ENCODE measurements at places on chromosomes 7 and 10.

GRCh38 chr10:123607386-123607785 is 58.8 kb upstream of the GPR26 start:
- DNase-seq = no peak

GRCh38 chr7:76317782-76318487 is 15.5 kb downstream of the HSPB1 start:
- DNase-seq = peak; percentile 89

DNA sequence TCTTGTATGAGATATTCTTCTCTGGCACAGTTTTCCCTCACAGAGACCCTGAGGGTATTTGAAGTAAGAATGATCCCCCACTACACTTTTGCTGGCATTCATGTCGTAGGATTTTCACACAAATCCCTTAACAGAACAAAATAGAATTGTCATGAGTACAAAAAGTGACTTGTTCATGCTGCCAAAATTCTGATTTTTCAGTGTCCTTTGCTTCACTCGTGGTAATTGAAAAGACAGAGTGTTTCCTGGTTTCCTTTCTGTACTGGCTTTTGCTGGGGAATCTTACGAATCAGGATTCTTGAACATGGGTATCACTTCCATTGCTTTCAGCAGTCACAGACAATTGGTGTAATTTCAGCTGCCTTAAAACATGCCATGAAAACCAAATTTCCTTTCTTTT is 756.3 kb downstream of the REEP3 start:
- DNase-seq = no peak

GRCh38 chr7:80604436-80604835 is 34.0 kb upstream of the CD36 start:
- DNase-seq = no peak

GRCh38 chr10:123642293-123642692 is 23.9 kb upstream of the GPR26 start:
- no peak for DNase-seq

GRCh38 chr10:21173802-21174714 is 276.9 kb upstream of the NEBL start:
- no peak for DNase-seq

DNA sequence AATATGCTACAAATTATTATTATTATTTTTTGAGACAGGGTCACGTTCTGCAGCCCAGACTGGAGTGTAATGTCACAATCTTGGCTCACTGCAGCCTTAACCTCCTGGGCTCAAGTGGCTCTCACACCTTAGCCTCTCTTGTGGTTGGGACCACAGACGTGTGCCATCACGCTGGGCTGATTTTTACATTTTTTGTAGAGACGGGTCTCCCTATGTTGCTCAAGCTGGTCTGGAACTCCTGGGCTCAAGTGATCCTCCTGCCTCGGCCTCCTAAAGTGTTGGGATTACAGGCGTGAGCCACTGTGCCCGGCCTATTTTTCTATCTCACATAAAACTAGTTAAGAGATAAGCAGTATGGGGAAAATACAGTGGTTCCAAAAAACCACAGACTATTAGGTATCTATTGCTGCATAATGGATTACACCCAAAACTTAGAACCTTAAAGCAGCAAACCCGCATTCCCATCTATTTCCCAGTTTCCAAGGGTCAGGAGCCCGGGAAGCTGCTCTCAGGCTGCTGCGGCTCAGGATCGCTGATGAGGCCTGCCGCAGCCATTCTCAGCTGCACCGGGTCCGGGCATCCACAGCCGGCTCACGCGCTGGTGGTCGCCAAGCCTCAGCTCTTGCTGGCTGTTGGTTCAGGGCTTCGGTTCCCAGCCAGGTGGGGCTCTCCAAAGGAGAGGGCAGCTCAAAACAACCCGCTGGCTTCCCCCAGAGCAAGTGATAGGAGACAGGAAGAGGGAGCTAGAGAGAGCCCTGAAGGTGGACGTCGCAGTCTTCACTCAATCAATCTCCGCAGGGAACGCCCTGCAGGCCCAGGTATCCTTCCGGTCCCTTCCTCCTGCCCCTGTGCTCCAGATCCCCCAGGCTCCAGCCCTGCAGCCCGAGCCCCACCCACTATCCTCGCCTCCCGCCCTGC is 128.2 kb downstream of the UBE2H start:
- no peak for DNase-seq

DNA sequence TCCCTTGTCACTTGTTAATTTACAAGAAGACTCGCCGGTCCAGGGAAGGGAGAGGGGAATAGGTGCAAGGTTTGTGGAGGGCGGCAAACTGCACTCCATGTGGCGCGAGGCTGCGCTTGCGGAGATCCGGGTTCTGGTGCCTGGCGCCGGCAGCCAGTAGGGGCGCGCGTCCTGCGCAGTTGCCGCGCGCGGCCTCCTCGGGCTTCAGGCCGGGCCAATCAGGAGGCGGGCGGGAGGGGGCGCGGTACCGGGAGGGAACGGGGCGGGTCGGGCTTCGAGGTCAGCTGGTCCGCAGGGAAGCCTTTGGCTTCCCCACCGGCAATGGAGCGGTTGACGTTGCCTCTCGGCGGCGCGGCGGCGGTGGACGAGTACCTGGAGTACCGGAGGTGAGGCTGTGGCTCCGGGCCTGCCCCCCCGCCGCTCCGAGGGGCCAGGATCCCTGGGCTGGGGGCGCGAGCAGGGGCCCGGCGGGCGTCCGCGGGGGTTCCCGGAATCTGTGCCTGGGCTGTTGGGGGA is at the start of gene FAM221A:
TSS of gene FAM221A (plus strand) at position 302 of the 516 bp plus-strand sequence. CDS start at position 322, 20 bp downstream.
- peak; percentile 55 for DNase-seq

- peak; percentile 64 for DNase-seq
Observed at GRCh38 chr7:34042406-34042805, 137.1 kb downstream of the BMPER start.

- DNase-seq = no peak
Observed at GRCh38 chr7:47443049-47443448, 138.9 kb downstream of the TNS3 start.

DNA sequence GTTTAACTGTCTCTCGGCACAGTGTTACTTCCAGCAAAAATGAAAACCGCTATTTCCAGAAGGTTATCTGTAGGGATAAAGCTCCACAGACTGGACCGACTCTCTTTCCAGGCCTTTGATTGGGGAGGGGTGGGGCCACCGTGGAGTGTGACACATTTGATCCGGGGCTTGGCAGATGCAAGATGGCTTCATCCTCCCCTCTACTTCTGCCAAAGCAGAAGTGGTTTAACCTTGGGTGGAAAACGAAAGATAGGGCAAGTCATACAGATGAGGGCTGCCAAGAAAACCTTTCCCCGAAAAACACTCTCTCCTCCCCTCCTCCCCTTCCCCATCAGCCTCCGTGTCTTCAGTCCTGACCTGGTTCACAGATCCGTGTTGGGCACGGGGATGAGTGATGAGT is 139.7 kb upstream of the SH2B2 start:
- peak; percentile 66 for DNase-seq

DNA sequence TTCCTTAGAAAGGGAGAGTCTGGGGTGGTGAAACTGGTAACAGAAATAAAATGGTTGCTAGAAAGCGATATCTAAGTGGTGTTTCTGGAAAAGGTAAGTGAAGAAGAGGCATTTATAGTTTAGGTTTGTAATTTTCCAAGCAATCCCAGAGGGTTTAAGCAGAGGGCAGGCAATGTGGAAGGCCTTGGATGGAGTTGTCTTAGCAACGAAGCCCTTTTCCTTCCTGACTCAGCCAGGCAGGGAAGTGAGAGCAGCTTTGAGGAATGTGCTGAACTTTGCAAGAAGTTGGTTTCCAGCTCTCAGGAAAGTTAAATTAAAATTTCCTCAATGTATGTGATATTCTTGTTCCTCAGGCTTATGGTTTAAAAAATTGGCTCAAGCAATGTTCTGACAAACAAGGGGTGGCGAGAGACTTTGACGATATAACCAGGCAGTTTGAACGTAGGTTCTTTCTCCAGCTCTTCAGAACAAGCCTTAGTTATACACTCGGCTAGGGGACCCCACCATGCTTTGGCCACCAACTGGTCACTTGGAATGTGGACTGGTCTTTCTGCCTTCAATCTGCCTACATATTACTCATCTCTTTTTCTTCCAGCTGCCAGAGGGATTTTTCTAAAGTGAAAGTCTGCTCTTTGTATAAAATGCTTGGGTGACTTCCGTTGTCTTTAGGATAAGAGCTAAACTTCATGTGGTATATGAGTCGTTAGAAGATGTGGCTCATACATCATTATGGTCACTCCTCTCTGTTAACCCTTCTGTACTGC is 66.9 kb upstream of the SLC25A13 start:
- peak; percentile 81 for DNase-seq

DNA sequence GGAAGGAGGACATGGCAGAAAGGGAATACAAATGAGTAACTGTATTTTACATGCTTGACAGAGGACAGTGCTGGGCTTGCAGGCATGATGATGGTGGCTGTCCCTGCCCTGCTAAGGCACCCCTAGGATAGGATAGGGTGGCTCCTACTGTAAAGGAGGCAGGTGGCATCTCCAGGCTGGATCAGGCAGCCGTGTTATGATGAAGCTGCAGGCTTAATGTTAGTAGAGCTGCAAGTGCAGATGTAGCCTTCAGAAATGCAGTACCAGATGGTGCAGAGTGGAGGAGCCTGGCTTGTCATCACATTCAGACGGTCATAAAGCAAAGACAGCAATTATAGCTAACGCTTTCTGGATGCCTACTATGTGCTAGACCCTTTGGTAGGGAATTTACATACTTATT is 287.9 kb upstream of the PODXL start:
- no peak for DNase-seq

GRCh38 chr7:78528964-78529363 is 730.4 kb downstream of the PHTF2 start:
- DNase-seq = no peak

- DNase-seq = peak; percentile 12
Observed at GRCh38 chr7:67019562-67020390, 23.1 kb downstream of the TYW1 start.

DNA sequence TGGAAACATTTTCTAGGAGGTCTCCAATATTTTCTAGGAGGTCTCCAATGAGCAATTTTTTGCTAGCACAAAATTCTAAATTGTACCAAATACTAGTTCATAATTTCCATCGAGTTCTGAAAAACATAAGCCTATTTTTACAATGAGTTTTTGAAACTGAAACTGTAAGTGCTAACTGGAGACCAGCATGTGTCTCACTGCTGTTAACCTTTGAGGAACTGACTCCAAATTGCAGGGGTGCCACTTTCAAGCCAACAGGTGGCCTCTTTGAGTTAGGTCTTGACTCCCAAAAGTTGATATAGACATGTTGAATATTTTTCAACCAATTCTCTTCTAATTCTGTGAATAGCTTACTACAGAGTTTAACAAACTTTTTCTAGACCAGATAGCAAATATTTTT is 58.8 kb downstream of the CAV1 start:
- no peak for DNase-seq

DNA sequence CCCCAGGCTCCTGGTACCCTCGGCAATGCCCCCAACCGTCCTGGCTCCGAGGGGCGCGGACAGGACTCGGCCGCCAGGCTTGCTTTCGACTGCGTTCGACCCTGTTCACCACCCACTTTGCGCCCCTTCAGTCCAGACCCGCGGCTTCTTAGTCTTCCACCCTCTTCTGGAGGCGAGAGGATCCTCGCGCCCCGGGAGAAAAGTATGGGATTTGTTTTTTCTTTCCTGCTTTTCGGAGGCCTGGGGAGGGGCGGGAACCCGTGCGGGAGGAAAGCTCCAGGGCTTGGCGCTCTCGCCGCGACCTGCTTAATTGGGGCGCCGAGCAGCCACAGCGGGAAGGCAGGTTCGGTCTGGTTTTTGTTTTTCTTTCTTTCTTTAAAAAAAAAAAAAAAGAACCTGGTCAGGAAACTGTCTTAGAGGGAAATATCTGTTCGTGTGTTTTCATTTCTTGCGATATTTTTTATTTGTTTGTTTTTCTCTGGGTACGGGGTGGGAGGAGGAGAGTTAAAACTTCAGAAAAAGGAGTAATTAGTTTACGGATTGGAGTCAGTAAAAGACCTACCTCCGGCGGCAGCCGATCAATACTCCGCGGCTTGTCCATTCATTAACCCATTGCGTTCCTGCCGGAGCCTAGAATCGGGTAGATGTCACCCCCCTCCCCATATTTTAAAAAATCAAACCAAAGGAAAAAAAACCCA is 1.6 kb downstream of the EMX2 start:
- no peak for DNase-seq

DNA sequence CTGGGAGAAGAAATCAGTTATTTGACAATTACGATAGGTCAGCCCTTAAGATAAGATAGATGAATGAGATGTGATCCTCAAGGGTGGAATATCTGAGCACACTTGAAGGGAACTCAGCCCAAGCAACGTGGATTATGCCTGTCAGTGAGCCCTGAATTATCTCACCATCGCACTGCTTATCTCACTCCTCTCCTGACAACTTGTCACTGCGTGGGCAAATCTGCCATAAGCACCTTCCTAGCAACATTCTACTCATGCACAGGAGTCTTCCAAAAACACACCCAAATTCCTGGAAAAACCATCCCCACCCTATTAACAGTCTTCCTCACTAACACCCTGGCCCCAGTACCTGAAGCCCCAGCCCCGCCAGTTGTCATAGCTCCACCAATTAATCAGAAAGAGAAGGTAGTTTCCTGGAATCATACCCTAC is 46.5 kb upstream of the IL6 start:
- DNase-seq = no peak

DNA sequence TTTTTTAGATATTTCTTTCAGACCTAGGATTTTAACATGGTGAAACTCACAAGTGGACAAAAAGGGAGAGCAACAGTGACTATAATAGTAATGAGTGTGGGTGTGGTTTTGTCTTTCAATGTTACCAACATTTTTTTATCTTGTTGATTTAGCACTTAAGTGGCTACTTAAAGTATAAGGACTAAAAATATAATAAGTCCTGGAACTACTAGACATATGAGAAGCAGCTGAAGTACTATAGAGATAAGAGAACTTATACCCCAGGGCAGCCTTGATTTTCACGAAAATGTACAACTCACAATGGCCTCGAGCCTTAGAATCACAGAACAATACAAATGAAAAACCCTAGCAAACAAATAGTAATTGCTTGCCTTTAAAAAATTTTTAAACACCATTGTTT is 1151.8 kb downstream of the TYW1 start:
- no peak for DNase-seq

GRCh38 chr10:85995791-85996190 is 370.8 kb downstream of the GRID1 start:
- DNase-seq = no peak

DNA sequence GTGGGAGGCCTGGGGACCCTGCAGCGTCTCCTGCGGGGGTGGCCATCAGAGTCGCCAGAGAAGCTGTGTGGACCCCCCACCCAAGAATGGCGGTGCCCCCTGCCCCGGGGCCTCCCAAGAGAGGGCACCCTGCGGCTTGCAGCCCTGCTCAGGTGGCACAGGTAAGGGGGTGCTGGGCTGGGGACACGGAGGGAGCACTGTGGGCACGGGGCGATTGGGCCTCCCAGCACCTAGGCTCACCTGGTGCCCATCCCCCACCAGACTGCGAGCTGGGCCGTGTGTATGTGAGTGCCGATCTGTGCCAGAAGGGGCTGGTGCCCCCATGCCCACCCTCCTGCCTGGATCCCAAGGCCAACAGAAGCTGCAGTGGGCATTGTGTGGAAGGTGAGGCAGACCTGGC is 29.6 kb upstream of the ZNF467 start:
- no peak for DNase-seq

GRCh38 chr10:349081-349480 is 213.8 kb downstream of the ZMYND11 start:
- no peak for DNase-seq

Data from astrocyte (in vitro differentiated cells and primary cell).